ENCODE measurements at places on chromosomes 12 and 14.

DNA sequence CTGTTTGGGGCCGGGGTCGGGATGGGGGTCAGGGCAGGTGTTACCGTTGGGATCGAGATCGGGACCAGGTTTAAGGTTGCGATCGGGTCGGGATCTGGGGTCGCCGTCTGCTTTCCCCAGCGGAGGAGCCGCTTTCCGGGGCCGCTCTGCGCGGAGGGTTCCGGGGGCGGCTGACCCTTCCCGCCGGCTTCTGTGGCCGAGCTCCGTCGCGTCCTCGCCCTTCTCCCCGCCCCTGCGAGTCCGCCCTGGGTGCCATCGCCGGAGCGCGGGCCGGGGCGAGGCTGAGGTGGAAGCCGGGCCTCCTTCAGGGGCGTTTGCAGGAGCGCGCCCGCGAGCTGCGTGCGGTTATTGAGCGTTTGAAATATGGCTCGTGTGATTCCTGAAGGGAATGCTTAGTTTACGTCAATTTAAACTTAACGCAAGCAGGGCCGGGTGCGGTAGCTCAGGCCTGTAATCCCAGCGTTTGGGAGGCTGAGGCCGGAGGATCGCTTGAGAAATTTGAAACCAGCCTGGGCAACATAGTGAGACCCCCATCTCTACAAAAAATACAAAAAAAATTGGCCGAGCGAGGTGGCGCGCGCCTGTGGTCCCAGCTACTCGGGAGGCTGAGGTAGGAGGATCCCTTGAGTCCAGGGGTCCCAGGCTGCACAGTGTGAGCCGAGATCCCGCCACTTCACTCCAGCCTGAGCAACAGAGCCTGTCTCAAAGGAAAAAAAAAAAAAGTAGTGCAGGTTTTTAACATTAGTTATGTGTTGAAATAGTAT lies 620 bp downstream of the PGAM5 start:
- DNase-seq = peak; percentile 36

GRCh38 chr12:51397670-51398069 lies 6.5 kb upstream of the GALNT6 start:
- DNase-seq = no peak

DNA sequence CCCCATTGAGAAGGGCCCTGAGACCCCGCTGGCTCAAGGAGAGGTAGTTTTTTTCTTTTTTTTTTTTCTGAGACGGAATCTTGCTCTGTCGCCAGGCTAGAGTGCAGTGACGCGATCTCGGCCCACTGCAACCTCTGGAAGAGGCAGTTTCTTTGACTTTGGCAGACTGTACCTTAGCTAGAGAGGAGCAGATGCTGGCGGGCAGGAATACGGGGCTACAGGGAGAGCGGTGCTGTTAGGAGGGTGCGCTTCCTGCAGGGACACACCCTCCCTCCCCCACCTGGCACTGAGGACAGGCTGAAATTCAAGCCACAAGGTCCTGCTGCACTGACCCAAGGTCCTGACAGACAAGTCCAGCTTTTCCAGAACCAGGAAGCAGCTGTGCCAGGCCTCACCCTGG lies 32.2 kb upstream of the NUDT14 start:
- no peak for DNase-seq

DNA sequence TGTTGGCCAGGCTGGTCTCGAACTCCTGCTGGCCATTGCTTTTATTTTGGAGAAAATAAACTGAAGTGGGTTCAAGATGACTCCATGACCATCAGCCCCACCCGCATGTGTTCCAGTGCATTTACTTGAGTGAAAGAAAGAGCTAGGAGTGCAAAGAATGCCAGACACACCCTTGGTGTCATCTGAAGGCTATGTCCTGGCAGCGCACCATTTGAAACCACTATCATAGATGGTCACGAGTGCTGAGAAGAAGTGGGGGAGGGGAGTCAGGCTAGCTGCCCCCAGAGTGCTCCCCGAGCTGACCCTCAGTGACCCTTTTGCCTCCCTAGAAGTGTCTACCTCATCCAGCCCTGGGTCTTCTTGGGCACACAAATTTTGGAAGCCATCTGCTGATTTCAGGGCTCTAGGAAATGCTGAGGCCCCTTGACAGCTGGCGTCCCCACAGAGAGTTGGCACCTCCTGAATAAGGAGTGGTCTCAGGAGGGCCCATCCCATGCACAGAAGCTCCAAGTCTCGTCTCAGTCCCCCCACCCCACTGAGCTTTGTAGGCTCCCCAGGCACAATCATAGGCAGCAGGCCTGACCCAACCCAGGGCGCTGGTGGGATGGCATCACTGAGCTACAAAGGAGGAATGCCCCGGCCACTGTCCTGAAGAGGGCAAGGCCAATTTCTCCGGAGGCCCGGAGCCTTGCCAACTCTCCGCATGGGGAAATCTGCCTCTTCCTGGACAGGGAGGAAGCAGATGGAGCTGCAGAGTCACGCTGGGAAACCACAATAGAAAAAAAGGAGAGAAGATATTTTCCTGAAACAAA lies 28.0 kb downstream of the PXN start:
- no peak for DNase-seq

- no peak for DNase-seq
Measured at GRCh38 chr14:87017335-87017734, 975.6 kb downstream of the GALC start.

- DNase-seq = no peak
Measured at GRCh38 chr14:81331229-81332021, 68.7 kb downstream of the STON2 start.

GRCh38 chr14:31489691-31490090 lies 1.9 kb upstream of the GPR33 start:
- no peak for DNase-seq

DNA sequence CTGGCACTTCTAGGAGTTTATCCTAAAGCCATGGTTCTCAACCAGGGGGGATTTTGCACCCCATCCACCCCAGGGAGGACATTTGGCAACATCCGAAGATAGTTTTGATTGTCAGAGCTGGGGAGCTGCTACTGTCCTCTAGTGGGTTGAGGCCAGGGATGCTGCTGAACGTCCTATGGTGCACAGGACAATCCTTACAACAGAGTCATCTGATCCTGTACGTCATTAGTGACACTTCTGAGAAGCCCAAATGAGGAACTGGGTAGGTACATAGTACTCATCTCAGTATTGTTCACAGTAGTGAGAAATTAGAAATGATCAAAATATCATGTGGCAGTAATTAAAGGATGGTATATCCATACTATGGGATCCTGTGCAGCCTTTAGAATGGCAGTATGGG lies 185.1 kb downstream of the CHST11 start:
- DNase-seq = no peak

GRCh38 chr12:55246159-55246558 lies 1.8 kb downstream of the OR6C74 start:
- no peak for DNase-seq

- DNase-seq = no peak
Measured at GRCh38 chr12:104275689-104276088, 27.9 kb upstream of the EID3 start.

DNA sequence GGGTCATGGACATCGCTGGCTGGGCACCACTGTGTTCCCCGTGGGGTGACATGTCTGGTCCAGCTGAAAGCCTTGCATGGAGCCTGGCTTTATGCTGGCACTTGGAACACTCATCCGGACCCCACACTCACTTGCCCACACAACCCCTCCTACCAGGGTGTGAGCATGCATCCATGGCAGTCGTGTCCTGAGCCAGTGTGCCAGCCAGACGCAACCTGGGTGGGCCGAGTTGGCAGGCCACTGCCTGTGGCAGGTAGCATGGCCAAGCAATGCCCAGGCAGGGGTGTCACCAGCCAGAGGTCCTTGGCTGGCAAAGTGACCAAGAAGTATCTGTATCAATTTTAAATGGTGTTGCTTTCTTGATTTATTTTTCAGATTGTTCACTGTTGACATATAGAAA lies 141.7 kb downstream of the CCDC59 start:
- DNase-seq = no peak

DNA sequence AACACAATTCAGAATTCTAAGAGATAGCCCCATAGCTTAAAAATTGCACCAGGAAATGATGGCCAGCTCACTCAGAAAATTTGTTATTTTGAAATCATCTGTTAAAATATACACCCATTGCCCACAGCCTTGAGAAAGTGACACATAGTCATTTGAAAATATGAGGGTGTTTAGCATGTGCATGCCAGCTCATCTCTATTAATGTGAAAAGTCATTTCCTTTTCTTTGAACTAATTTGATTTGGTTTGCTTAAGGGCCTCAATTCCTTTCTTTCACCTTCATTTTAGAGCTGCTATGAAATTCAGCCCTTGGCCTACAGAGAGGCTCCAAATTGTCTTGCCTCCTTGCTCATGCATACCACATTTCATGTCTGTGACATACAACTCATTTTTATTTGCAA lies 241.4 kb downstream of the PHLDA1 start:
- DNase-seq = no peak

- no peak for DNase-seq
Measured at GRCh38 chr12:40058721-40059190, 47.1 kb downstream of the SLC2A13 start.
